Right ventricle myocardium inferior (tissue), 1 donor: ENCODE measurements at places on chromosomes 6 and 20. TPM values are rescaled to one million over a fixed set of nuclear protein-coding genes. Genes with fewer than 3 reads are reported as not detected.

MDFI gene
- total RNA-seq = 1.3 TPM

LY6G6D gene
- total RNA-seq = not detected

EPPIN gene
- not detected for total RNA-seq

SNAP91 gene
- 5.5 TPM for total RNA-seq

KIAA1755 gene
- total RNA-seq = 7.9 TPM
